ENCODE measurements at places on chromosomes 6 and 20.

DNA sequence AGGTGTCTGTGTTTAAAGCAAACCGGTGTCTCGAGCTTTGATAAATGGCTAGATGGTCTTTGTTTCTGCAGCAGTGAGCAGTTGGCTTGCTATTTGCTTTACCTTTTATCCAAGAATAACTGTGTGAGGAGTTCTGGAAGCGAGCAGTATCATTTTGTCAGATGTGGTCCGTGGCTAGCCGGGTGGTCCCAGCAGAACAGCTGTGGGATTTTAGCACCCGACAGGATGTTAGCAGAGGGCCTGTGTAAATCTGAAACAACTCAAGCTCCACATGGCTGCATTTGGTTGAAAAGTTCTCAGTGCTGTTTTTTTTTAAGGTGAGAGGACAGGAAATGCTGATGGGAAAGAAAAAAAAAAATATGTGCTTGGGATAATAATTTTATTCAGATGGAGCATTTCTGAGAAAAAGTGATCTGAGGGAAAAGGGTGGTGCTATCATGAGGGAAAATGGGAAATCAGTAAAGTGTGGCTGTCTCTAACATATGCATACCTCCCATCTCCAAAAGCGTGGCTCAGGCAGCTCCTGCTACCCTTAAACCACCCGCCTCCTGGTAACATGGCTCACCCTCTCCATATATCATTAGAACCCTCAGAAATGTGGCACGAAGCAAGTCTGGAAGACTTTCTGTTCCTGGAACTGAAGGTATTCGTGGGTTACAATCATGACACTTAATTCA is 215.4 kb downstream of the TSHZ2 start:
- no peak for DNase-seq

GRCh38 chr6:159056899-159057298 is 12.1 kb upstream of the TAGAP start:
- no peak for DNase-seq

GRCh38 chr6:30780642-30780920 is 36.2 kb upstream of the IER3 start:
- no peak for DNase-seq

DNA sequence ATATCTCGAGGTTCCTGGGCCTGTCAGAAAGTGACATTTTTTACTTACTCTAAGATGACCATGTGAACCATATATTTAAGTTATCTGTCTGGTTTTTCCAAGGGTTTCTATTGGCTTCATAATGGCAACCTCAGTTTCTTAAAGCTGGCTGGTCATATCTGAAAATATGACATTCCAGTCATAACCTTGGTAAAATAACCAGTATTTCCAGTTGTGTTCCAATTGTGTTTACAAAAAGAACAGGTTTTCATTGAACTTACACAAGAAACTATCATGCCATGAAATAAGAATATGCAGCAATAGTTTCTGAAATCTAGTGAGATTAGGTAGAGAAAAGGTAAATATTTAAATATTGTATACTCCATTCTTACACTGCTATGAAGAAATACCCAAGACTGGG is 61.7 kb upstream of the HMGN3 start:
- no peak for DNase-seq

DNA sequence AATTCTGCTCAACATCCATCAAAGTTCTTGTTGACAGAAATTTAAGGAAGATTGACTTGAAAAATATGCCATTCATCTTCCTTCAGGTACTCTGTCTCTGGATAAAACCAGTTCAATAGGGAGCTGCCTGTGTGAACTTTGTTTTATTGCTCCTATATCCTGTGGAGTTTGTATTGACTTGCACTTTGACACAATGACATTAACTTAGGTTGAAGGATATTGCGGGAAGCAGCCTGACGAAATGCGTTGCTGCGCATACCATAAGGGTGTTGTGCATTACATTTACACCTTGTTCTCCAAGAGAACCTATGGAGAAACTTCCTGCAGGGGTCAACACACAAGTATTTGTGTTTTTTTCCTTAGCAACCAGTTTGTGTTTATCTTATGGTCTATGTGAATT is 185.4 kb upstream of the GRIK2 start:
- DNase-seq: no peak

- no peak for DNase-seq
These were observed 82.7 kb downstream of the SIM1 start for GRCh38 chr6:100382031-100382430.

DNA sequence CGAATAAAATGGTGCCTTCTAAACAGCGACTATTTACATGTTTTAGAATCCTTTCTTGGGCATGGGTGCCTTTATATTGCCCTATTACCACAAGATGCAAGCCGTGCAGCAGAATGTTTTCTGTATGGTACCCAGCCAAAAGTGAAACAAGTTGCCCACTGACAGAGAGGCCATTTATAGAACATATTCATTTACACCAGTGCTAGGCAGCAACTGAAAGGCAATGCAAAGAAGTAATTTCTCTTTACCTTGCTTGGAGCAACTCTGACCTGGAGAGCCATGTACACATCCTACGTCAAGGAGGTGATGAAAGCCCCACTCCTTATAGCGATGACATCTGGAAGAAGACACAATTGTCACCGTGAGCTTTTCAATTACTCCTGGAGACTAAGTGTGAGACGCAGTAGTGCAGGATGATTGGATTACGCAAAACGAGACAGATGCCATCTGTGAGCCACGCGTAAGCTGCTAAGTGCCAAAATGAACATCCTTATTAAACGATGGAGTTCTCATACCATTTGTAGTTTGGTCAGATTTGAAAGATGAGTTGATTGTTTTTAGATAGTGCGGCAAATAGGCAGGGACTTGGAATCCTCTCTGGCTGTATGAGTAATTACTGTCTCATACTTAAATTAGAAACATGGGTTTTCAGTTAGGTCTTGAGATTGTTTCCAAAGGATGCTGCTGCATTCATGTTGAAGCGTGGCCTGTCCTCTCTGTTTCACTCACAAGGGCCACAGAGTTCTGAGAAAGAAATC is at the start of gene TMEM244:
Gene TMEM244 (minus strand): TSS at position 408 of the 758 bp plus-strand sequence. CDS start 127 bp downstream, at position 281.
- DNase-seq: no peak

DNA sequence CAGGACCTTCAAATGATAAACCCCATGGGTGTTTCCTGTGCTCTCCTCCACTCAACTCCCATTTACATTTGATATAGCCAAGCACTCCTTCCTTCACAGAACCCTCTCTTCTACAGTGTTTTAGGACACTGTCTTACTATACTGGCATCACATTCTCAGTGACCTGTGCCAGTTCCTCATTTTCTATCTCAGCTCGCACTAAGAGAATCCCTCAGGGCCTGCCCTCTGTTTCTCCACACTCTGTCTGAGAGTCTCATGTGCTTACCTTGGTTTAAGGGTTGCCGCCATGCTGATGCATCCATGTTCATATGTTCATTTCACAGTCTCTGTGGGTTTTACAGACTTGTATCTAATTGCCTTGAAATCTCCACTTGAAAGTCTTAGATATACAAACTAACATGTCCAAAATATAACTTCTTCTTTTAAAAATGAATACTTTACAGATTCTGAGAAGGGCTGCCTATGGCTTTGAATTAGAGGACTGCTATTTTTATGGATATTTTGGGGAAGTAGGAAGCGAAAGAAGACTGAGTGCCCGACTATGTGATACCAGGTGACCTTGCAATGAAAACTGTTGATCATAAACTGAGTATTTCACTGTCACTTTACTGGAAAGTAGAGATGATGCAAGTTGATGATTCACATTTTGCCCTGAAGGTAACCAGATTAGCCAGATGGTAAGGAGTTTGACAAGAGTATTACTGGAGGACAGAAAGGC is 153.1 kb upstream of the SIM1 start:
- DNase-seq: no peak

DNA sequence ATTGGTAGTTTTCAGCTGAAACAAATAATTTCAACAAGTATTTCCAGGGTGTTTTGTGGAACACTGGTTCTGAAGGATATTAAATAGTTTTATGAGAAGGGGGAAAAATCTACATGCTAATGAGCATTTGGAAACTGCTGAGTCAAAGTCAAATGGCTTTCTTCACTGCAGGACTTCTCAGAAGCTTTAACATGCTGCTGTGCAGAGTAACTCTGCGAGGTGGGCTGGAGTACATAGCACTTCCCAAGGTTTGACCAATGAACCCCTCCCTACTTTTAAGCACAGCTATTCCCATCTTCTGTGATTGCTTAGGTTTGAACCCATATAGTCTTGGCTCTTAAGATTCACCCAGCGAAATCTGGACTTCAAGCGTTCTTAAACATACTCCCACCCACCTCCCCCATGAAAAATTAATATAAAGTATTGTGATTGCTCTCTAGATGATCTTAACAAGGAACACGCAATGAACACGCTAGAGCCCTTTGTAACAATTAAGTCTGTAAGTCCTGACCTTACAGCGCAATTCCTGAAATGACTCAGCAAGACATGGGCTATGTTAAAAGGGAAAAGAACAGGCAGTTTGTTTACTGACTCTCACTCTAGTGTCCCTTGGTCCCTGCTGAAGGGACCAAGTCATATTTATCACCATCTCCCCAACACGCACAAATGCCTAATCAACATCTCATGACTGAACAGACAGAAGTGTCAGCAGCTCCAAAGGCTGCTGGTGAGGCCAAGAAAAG is 105.2 kb downstream of the NFATC2 start:
- no peak for DNase-seq

DNA sequence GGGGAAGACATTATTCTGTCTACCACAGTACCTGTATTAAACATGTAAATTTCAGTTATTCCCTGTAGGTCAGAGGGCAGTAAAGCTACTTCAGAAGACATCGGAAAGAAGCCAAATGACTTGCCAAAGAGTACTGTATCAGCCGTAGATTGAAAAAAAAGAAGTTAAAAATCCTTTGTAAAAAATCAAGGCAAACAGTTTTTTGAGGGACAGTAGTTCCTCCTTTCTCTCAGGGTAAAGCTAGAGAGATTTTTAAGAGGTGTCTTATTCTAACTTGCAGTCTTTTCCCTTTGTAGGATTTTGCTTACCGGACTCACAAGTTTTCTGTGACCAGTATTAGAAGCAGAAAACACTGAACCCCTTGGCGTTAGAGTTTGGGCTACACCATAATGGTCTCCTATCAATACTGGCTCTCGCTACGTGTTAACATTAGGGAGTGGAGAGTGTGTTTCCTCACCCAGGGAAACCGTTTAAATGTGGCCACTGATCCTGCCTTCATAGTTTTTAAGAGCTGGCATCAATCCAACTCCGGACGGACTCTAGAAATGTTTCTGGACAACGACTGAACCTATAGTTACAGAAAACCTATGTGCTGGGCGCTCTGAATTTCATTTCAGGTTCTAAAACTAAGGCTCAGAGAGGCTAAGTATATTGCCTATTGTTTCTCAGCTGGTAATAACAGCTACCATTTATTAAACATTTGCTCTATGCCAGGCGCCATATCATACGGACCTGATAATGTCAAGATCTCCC is 1.3 kb upstream of the ASXL1 start:
- DNase-seq: no peak

DNA sequence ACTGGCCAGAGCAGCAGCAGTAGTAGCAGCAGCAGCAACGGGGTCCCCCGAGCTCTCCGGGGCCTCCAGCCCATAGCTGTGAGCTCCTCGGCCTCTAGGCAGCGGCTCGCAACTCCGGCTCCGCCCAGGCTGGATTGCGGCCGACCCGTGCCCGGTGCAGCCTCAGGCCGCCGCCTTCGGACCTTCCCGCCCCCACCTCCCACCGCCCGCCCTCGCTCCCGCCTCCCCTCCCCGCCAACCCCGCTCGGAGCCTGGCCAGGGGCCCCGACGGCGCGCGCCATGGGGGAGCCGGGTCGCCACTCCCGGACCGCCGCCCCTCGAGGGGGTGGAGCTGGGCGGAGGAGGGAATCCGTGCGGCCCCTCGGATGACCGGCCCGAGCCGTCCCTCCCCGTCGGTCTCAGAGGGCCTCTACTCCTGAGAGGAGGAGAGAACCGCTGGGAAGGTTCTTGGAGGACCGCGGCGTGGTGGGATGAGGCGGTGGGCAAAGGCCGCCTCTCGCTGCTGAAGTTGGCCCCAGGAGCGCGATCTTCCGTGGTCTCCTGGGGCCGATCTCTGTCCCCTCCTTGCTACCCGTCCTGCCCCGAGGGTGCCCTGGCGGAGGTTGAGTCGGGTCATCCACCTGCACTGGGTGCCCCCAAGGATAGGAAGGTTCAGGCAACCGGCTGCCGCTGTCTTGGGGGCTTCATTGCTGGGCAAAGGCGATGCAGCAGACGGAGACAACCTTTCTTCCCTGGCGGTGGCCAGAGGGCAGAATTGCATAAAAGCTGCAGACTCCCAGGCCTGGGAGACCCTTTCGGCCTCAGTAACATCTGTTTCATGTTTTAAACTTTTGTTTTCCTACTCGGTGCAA is at the start of gene ADAM33:
Gene ADAM33 (minus strand): TSS at position 80 of the 851 bp plus-strand sequence. CDS start 6 bp downstream, at position 74.
- no peak for DNase-seq

DNA sequence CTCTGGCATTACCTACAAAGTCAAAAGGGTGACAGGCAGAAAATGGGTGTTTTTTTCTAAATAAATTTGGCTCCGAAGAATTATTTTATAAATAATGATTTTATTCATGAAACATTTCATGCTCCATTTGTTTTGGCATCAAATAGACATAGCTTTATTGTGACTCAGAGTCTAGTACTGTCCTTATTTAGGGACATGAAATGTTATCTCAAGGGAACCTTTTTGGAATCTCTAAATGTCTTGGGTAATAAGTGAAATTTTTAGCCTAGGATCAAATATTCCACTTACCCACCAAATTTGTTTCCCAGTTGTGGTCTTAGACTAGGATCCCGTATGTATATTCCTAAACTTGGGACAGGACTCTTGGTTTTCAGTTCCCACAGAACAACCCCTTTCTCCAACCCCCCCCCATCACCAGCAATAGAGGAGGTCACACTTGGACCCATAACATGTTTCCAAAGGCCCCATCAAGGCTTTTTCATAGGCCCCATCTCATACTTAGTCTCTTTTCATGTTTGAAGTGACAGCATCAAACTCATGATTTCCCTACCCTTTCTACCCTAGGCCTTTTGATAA is 81.8 kb downstream of the JAG1 start:
- no peak for DNase-seq

- no peak for DNase-seq
These were observed 217.0 kb downstream of the HAO1 start for GRCh38 chr20:7723284-7723683.

GRCh38 chr20:19860737-19861136 is 102.7 kb downstream of the RIN2 start:
- no peak for DNase-seq

DNA sequence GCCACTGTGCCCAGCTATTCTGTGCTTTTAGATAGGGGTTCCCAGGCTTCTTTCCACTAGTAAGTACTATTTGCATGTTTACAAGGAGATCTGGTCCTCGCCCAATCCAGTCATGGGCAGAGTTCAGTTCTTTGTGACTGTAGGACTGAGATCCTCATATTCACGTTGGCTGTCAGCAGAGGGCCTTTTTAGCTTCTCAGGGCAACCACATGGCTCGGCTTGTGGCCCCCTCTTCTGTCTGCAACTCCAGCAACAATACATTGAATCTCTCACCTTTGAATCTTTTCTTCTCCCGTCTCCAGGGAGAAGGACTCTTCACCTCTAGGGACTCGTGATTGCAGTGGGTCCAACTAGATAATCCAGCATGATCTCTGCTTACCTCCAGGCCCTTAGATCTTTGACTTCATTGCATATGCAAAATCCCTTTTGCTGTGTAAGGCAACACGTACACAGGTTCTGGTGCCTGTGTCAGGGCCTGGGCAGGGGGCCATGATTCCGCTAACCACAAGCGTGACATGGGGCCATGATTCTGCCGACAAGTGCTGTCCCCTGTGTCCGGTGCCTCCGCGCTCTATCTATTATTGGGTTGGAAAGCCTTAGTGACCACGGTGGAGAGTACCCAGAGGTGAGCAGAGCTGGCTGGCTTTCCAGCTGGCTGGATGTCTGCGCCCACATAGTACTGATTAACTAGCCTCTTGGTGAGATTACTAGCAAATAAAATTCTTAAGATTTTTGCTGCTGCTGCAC is 5.1 kb downstream of the CCR6 start:
- DNase-seq: no peak

- no peak for DNase-seq
These were observed 19.1 kb upstream of the PGK2 start for GRCh38 chr6:49806145-49806544.

GRCh38 chr6:132227904-132228303 is 173.4 kb downstream of the MOXD1 start:
- no peak for DNase-seq
